Muscle of leg (tissue), 16 donors: ENCODE measurements at places on chromosomes 4 and X. TPM values are rescaled to one million over a fixed set of nuclear protein-coding genes. Genes with fewer than 3 reads are reported as not detected.

Gene NBDY
- 8.1 TPM for total RNA-seq

Gene CT45A3
- not detected for total RNA-seq

Gene BTC
- total RNA-seq = 7.1 TPM

Gene SLC10A7
- total RNA-seq = 11.0 TPM
